Inflammatory macrophage (primary cell): ENCODE measurements at places on chromosomes 4 and X.
A peak's percentile ranks its signal among the peaks of the same experiment; 100 is the strongest.

DNA sequence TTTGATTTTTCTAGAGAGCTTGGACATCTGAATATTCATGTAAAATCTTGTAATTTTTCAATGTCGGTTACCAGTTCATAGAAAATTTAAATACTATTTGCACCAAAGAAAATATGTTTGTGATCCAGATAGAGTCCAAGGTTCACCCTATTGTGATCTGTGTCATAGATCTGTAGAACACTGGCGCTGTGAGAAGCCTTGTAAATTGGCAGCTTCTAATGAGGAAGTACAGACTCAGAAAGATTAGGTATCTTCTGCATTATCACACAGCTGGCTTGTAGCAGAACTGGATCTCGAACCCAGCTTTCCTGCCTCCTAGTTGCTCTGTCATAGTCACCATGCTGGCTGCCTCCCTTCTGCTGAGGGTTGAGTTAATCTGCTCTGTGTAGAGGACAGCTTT lies 106.5 kb upstream of the PAK3 start:
- no peak for DNase-seq

GRCh38 chrX:65528705-65529340 lies 5.8 kb downstream of the LAS1L start:
- DNase-seq, result peak; percentile 42

GRCh38 chrX:103538728-103539127 lies 19.4 kb upstream of the RAB40A start:
- DNase-seq, result no peak

GRCh38 chr4:148634476-148634875 lies 192.3 kb upstream of the NR3C2 start:
- DNase-seq, result no peak

GRCh38 chr4:72311291-72311690 lies 257.7 kb downstream of the ADAMTS3 start:
- no peak for DNase-seq

- no peak for DNase-seq
Observed at GRCh38 chrX:140712413-140713173, 3.0 kb downstream of the LINC00632 start.

- peak; percentile 61 for DNase-seq
Observed at GRCh38 chr4:174279433-174280155, 3.9 kb downstream of the FBXO8 start.

- no peak for DNase-seq
Observed at GRCh38 chrX:135695471-135695870, 18.0 kb upstream of the CT45A1 start.

- DNase-seq, result no peak
Observed at GRCh38 chr4:168550064-168550766, 53.4 kb downstream of the PALLD start.

- no peak for DNase-seq
Observed at GRCh38 chr4:79869597-79870237, 203.3 kb downstream of the ANTXR2 start.

GRCh38 chrX:118126286-118126685 lies 9.7 kb upstream of the KLHL13 start:
- DNase-seq, result peak; percentile 1

DNA sequence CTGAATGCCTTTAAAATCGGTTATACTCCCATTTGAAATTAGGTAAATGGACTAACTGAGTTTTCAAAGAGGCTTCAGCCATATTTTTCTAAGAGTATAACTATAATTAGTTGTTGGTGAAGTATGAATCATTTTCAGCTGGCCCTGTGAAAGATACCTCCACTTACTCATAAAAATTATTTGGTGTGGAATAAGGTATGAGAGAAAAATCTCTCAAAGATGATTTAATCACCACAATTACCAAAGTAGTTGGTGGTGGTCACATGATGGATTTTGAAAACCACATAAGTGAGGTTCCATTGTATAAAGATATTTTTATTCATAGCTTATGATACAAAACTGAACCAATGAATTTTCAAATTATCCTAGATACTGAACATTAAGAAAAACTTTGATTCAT lies 9.0 kb upstream of the KLHL2 start:
- no peak for DNase-seq

DNA sequence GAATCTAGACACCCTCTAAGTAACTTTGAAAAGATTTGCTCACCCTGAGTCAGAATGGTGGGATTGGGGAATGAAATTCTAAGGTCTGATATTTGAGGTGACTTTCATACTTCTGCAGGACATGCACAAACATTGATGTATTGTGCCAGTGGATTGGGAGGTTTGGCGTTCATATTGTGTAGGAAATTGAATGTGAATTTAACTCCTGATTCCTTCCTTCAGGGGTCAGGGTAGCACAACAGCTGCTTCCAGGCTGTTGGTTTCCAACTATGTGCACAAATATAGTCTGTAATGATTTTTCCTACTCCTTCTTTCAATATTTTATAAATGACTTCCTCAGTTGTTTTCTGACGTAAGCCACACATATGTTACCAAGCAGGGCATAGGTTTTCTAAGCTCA lies 3.1 kb downstream of the IL1RAPL1 start:
- DNase-seq, result no peak

- peak; percentile 86 for DNase-seq
Observed at GRCh38 chr4:14864365-14865030, 137.8 kb upstream of the CPEB2 start.

DNA sequence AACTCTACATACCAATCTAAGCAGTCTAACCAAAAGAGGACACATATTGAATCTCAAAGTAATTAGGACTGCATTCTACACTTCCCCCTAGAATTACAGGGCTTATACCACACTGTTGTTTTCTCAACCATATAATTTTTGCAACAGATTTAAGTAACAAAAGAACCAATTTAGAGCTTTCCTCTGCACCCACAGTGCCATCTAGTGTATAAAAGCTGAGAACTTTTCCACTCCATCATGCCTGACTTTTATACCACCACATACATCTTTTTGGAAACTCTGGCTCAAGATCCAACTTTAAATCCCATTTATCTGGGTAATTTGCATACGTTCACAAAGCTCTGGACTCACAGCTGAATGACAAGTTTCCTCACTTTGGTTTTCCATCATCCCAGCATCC lies 99.5 kb downstream of the EFHC2 start:
- peak; percentile 36 for DNase-seq
